NCI-H524 treated with DMSO at 0.1 percent for 48 hours (cell line): ENCODE measurements at places on chromosomes 16 and 17.

DNA sequence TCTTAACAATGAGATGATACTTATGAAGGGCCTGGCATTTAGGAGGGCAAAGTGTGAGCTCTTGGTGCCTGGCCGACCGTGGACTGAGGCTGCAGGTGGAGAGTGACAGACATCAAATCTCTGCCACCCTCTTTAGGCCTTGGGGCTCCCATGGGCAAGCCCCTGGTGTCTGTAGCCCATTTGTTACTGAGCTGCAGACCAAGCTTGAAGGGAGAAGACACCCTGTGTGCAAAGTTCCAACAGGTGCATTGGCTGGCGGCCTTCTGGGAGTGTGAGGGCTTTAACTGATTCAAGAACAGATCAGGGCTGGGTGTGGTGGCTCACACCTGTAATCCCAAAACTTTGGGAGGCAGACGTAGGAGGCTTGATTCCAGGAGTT is 789 bp upstream of the CTRL start:
- no peak for DNase-seq

- DNase-seq, result peak; percentile 62
Observed at GRCh38 chr16:13390093-13390985, 488.9 kb downstream of the SHISA9 start.

DNA sequence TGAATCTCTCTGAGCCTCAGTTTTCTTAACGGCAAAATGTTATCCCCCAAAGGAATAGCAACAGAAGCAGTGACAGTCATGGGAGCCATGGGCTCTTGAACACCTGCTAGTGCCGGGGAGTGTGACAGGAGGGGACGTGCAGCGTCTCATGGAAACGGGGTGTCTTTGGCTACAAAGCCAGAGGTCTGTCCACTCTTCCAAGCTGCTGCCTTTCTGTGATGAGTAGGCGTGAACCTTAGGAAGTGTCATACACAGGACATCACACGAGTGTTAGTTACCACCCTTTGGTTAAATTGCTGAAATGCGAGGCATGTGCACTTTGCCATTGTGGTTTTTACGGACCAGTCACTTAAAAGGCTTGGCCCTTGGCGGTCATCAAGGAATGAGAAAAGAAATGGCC is 93.4 kb downstream of the IRF8 start:
- DNase-seq, result no peak

GRCh38 chr16:87834668-87835473 is 34.4 kb downstream of the SLC7A5 start:
- DNase-seq, result no peak

GRCh38 chr16:52912565-52913173 is 140.0 kb downstream of the CHD9NB start:
- peak; percentile 37 for DNase-seq

DNA sequence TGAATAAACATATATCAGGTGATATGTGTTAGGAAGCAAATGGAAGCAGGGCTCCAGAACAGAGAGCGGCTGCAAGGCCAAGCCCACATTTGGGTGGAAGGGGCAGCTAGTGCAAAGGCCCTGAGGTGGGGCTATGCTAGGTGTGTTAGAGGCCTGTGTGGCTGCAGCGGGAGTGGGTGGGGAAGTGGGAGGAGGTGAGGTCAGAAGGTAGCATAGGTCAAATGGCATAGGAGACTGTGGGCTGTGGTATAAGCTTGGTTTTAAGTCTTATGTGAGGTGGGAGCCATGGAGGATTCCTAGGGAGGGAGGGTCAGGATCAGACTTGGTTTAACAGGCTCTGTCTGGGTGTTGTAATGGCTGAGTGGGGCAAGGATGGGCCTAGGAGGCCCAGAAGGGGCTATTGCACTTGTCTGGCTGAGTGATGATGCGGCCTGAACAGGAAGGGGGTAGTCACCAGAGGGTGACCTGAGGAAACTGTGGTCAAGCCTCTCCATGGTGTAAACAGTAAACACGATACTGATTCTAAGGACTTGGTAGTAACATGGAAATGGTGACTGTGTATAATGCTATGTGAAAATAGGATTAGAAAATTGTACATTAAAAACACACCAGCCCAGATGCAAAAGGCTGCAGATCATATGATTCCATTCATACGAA is 31.1 kb downstream of the RAI1 start:
- no peak for DNase-seq

GRCh38 chr16:30096105-30096861 is at the start of gene YPEL3:
TSS of gene YPEL3 (minus strand) at chr16:30096213. CDS start at chr16:30095482, 731 bp downstream.
- peak; percentile 47 for DNase-seq

- no peak for DNase-seq
Observed at GRCh38 chr16:67208154-67208896, 9.4 kb downstream of the ELMO3 start.

GRCh38 chr17:68315930-68316329 is 24.6 kb downstream of the ARSG start:
- DNase-seq, result no peak

GRCh38 chr16:47734987-47735594 is 274.0 kb downstream of the PHKB start:
- DNase-seq, result no peak

DNA sequence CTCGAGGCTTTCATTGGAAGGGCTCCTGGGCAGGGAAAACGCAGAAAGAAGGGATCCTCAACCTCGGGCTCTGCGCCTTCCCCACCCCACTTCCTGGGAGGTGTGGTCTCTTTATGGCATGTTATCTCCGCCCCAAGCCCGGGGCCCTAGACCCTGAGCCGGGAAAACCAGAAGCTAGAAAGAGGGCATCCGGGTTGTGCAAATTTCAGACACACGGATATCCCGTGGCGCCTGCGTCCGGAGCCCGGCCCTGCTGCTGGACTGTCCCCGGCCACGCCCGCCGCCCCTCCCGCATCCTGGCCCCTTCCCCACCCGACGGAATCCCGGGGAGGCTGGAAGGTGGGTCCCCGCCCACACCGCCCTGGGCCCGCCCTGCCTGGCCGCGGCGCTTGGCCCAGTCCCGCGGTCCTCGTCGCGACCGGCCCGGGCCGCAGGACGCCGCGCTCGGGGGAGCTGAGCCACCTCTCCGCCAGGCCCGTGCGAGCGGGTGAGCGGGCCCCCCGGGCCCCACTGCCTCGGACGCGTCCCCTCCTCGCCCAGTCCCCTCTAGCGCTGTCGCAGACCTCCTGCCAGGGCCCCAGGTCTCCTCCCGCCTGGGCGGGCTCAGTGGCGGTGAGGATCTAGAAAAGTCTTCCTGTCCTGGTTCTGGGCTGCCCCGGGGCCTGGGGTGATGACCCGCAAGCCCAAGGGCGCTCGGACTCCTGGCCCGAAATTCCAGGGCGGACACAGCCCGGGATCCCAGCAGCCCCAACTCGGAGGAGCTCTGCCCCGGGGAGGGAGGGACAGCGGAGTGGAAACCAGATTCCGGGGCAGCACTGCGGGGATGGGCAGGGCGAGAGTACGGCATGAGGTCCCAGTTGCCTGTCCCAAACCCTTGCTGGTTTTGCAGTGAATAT is at the start of gene SLC16A5:
Gene SLC16A5, plus strand, starts transcription at position 397 of the 896 bp plus-strand sequence. CDS start 5,683 bp downstream, outside the sequence.
- no peak for DNase-seq

DNA sequence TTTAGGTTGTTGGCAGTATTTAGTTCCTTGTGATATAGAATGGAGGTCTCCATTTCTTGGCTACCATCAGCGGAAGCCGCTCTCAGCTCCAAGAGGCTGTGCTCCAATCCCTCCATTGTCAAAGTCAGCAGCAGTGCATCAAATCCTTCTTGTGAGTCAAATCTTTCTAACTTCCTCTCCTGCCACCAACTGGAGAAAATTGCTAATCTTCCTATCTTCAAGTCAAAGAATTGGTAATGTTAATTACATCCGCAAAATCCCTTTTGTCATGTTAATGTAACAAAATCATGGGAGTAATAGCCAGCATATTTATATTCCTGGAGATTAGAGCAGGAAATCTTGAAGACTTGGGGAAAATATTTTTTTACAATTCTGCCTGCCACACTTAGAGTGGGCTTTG is 436.4 kb upstream of the DYNLRB2 start:
- DNase-seq, result no peak

DNA sequence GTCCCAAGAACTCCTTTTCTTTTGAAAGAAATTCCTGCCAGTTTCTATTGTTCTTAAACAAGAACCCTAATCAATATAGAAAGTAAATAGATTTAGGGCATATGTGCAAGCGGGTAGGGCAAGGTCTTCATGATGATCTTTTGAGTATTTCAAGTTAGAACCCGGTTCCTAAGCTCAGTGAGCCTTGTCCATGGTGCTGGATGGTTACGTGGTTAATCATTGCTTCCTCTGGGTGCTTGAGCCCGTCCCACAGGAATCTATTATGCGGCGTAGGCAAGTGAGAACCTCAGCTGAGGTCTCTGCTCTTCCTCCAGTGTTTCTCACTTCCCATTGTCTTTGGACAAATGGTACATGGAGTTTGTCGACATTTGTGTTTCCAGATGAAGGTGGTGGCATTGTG is 580.8 kb upstream of the EEF2KMT start:
- DNase-seq, result no peak

- no peak for DNase-seq
Observed at GRCh38 chr17:77473615-77474226, 333.0 kb downstream of the SEC14L1 start.

DNA sequence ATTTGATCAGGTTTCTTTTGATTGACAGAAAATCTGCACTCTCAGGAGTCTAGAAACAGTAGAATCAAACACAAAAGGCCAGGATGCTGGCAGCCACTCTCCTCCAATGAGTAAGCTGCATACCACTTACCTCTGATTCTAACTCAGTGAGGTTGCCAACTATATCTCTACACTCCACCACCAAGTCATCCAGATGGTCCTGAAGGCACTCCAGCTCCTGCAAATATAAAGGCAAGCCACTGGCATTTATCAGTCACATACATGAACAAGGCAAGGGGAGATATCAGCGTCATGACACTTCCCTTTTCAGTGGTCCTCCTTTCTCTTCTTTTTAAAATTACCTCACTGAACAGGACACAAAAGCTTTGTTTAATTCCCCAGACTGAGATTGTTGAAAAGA is 53.1 kb upstream of the CLEC18B start:
- DNase-seq, result no peak

- no peak for DNase-seq
Observed at GRCh38 chr17:60353773-60354172, 38.2 kb downstream of the USP32 start.

DNA sequence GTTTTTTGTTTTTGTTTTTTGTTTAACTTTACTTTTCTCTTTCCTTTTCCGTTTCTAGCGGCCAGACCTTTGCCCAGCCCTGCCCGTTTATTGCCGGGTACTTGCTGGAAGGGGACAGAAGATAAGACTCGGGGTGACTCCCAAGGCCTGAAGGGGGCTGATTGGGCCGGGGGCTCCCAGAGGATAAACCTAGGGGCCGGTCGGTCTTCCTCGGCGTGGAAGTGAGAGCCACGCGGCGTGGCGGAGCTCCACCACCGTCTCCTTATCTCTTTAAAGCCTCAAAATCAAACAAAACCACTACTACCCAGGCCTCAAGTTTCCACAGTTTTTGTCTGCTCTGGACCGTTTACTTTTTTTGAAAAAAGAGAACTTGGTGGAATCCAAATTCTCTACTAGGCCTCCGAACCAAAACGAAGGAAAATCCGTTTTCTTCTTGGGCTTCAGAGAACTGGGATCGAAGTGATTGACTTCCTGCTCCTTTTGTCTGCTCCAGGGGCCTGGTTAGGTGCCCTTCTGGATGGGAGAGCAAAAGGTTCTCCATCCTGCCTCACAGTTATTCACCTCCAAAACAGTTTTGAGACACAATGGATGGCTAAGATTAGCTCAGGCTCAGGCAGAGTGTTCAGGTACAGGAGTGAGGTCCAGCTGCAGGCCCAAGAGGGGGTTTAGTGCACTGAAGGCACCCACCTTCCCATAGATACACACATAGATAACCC is 8.5 kb upstream of the HOXB9 start:
- DNase-seq, result no peak

GRCh38 chr17:10193632-10194031 is 4.8 kb downstream of the GAS7 start:
- DNase-seq, result no peak

DNA sequence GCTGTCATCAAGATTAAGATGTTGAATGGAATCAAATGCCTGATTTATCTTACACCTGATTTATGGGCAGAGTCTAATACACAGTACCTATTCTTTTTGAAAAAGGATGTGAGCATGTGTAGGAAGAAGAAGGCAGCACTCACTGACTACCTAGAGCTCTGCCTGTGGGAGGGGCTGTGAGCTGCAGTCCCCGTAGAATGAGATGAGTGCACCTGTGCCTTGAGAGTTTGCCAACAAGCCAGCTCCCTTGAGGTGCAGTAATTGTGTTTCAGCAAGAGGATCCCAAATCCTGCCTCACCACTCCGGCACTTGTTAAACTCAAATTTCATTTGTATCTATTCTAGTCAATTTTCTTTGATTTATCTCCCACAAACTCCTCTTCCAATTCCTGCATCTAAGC is 46.0 kb downstream of the CDH11 start:
- no peak for DNase-seq

GRCh38 chr16:24508614-24509013 is 30.8 kb upstream of the RBBP6 start:
- no peak for DNase-seq

- no peak for DNase-seq
Observed at GRCh38 chr16:56517206-56517605, 2.6 kb downstream of the BBS2 start.

DNA sequence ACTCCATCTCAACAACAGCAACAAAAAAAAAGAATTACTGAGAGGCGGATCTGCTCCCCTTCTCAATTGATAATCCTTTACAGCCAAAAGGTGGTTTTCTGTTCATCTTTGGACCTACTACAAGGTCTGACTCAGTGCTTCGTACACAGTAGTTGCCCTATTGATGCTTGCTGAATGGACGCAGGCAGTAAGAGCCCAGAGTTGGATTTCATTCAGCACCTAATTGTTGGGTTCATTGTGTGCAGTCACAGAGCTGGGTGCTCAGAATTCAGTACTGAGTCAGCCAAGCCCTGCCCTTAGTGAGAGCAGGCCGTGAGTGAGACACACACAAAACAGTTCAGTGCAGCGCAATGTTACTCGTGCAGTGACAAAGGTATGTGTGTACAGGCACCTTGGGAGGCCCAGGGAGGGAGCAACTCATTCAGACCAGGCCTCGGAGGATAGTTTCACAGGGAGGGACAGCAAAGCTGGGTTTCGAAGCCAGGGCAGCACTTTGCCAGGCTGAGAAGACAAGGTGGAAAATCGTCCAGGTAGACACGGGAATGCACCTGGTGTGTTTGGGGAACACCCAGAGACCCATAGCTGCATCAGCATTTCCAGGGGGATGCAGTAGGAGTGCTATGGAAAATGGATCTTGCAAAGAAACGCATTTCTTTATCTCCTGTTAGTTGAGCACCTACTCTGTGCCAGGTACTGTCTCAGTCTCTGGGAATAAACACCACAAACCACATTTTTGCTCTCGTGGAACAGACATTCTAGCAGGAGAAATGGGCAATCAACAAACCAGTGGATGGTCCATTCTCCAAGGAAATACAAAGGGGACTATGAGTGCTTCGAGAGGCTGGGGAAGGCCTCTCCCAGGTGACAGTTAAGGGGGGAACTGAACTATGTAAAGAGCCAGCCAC is 18.1 kb upstream of the KRT17 start:
- DNase-seq, result no peak
